ENCODE measurements at places on chromosomes 6 and 20.

DNA sequence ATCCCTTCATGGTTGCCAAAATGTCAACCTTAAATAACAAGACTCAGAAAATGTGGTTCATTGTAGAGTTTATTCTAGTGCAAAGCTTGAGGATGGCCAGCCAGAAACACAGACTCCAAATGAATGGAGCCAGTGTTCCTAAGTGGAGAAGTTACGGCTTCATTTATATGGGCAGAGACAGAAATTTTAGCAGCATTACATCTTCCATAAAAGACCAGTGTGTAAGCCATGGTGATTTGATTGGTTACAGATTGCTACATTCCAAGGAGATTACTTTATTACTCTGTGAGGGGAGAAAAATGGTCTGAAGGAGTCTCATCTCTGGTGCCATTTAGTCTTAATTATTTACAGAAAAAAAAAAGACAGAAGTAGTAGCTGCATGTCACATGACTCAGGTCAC is 97.8 kb downstream of the OTOR start:
- peak; percentile 42 for DNase-seq

GRCh38 chr6:1504465-1504864 is 105.2 kb upstream of the FOXC1 start:
- no peak for DNase-seq

- DNase-seq: no peak
Measured at GRCh38 chr6:37646986-37647764, 50.5 kb downstream of the MDGA1 start.

- no peak for DNase-seq
Measured at GRCh38 chr20:63457737-63458136, 14.7 kb downstream of the KCNQ2 start.

All from astrocyte (in vitro differentiated cells and primary cell).